ENCODE measurements at places on chromosomes 11 and 22.

- DNase-seq, result no peak
Measured at GRCh38 chr22:44358709-44359440, 46.1 kb upstream of the SHISAL1 start.

GRCh38 chr22:44574640-44575380 lies 76.8 kb upstream of the RTL6 start:
- no peak for DNase-seq

- DNase-seq, result no peak
Measured at GRCh38 chr11:73358071-73358470, 18.1 kb upstream of the RELT start.

DNA sequence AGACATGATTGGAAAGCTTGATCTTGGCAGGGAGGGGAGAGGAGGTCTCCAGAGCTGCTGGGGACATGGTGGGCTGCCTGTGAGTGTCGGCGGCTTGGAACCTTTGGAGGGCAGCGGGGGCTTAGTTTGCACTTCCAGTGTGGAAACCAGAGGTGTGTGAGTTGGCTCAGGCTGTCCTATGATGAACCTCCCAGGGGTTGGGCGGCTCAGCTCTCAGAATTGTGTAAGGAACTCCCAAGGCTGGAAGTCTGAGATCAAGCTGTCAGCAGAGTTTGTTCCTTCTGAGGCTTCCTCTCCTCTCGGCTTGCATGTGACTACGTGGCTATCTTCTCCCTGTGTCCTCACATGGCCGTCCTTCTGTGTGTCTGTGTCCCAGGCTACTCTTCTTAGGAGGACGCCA lies 87.9 kb upstream of the B3GAT1 start:
- DNase-seq, result no peak

DNA sequence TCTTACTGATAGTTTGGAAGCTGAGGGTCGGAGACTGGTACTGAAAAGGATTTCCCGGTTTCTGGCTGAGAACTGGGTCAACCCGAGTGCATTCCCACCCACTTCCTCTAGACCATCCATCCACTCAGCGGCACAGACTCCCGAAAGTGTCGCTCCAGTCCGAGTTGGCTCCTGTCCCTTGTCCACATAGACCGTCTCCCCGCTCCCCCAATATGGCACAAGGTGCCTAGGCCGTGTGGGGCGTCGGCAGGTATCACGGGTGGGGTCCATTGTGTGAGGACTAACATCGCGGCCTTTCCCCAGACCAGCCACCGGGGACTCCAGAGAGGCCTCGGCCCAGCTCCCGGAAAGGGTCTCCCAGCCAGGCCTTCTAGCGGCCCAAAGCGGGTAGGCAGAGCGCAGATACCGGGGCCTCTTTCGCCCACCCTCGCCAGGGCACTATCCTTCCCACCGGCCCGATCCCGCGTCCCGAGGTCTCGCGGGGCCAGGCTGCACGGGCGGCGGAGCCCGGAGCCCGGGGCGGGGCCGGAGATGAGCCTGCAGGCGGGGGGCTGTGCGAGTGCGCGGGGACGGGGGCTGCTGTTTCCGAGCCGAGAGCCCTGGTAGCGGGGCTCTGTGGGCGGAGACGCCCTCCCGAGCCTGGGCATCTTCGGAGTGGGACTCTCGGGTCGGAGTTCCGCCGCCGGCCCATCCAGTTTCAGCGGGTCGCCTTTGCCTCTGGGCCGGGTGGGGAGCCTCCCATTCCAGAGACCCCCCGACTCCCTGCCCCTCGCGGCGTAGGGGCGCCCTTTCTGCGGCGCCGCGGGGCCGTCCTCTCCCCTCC lies 21.1 kb downstream of the SERPINH1 start:
- no peak for DNase-seq

DNA sequence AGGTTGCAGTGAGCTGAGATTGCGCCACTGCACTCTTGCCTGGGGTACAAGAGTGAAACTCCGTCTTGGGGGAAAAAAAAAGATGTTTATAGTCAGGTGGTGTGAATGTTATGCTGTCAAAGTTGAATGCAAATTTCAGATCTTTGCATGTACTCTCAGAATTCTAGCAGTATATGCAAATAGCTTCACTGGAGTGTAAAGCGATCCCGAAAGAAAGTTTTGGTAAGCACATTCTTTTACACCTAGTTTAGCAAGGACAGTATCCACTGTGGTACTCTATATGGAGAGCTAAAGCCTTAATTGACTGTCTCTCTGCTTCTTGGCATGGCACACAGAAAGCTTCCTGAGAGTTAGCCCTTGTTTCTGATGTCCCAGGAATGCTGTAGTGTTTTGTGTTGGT lies 4.0 kb downstream of the JAM3 start:
- DNase-seq, result no peak

- DNase-seq, result peak; percentile 20
Measured at GRCh38 chr11:100753571-100753970, 66.5 kb downstream of the ARHGAP42 start.

DNA sequence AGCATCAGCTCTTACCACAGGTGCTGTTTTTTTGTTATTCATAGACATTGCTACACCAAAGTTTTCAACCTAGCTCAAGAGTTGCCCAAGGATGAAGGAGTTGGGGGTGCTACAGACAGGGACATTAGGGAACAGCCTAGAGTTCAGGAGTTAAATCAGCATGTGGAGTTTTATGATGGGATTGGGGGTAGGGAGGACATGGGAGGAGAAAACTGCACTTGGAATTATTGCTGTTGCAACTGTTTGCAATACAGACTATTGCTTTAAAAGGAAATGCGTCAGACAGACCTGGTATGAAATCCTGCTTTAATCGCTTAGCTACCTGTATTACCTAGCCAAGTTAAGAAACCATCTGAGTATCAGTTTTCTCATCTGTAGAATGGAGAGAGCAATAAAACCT lies 6.3 kb downstream of the TMA7B start:
- DNase-seq, result no peak

GRCh38 chr11:112172362-112172994 lies 2.8 kb upstream of the BCO2 start:
- DNase-seq, result no peak

DNA sequence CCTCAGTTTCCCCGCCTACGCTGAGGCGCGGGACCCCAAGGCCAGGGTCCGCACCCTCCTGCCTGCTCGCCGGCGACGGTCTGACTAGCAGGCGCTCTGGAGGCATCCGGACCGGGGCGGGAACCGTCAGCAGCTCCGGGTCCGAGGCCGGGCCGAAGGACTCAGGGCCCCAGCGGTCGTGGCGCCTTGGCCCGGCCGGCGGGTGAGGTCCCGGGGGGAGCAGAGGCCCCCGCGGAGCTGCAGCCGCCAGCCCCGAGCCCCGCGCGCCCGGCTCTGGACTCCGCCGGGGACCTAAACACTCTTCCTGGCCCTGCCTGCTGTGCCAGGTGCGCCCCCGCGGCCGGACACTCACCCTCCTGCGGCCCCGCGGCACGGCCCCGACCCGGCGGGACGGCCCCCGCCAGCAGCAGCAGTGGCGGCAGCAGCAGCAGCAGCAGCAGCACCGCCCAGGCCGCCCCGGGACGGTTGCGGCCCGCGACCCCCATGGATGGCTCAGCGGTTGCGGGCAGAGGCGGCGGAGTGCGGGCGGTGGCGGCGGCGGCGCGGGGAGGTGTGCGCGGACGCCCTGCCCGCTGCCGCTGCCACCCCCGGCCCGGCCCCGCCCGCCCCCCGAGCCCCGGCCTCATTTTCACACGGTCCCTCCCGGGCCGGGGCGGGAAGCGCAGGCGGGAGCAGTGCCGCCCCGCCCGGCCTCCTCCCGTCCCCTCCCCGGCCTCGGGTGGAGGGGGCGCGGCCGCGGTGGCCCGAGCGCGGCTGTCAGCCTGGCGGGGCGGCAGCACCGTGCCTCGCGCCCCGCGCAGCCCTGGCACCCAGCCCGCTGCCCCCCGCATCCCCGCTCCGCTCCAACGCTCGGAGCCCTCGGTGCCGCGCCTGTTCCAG lies at the start of gene SCUBE2:
SCUBE2 (minus strand) TSS at position 556 of the 879 bp plus-strand sequence; CDS start at position 485, 71 bp downstream.
- DNase-seq, result no peak

GRCh38 chr11:44955015-44955738 lies 4.5 kb upstream of the TP53I11 start:
- DNase-seq, result no peak

DNA sequence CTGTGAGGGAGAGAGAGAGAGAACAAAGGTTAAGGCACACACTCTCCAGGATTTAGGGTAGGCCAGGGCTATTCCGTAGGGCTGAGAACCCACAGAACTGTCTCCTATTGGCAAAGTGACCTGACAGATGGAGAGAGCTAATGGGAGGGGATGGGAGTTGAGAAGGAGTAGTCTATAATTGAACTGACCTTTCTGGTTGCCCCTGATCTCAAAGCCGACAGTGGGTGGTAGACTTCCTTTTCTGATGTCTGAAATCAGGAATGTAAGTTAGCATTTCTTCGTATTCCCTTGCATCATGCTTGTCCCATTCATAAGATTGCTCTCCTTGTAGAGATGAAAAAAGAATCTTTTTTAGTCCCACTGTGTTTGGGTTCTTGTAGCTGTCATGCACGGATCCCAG lies 210.1 kb downstream of the NTM start:
- DNase-seq, result no peak

- DNase-seq, result no peak
Measured at GRCh38 chr22:19508024-19508776, 16.0 kb downstream of the CLDN5 start.

DNA sequence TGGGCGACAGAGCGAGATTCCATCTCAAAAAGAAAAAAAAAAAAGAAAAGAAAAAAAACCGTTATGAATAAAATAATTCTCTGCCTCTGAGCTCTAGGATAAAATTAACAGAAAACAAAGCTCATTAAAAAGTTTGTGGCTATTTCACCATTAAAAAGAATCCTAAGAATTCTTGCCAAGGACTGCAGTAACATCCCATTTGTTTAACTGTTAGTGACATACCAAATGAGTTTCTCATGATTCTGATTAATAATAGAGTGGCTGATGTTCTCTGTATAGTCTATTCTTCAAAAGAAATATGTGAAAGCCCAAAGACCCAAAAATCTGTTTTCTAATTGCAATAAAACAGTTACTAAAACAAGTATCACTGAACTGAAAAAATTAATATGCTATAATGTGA lies 19.7 kb downstream of the CLNS1A start:
- no peak for DNase-seq

DNA sequence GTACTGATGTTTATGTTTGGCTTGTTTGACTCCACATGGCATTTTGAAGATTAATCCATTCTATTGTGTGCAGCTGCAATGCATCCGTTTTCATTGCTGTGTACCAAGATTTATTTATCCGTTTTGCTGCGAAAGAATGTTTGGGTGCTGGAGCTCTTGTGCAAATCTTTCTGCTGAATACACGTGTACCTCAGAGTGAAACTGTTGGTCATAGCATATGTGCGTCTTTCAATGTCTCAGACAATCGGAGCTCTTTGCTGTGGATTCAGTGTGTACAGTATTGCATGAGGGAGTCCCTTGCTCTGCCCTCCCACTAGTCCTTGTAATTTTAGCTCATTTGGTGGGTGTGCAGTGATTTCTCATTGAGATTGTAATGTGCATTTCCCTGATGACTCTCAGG lies 545.4 kb downstream of the TBC1D22A start:
- DNase-seq, result no peak
